ENCODE measurements at places on chromosomes 16 and 17.

GRCh38 chr16:1825864-1826690 lies 548 bp downstream of the HAGH start:
- peak; percentile 90 for DNase-seq

DNA sequence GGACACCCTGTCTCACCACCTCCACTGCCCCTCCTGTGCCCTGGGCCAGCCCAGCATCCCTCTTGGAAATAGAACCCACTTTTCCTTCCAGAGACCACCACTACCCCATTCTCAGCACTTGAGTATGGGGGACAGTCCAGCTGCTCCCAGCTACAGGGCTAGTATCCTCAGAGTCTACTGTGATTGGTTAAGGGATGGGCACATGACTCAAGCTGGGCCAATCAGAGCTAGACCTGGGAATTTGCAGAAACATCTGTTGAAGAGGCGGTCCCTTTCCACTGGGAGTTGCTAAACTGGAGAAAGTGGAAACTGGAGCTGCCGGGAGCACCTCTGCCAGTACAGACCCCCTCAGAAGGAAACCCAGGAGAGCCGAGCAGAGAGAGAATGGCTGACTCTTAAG lies 156.6 kb downstream of the GSG1L start:
- DNase-seq = no peak

- DNase-seq = no peak
These were observed 9.8 kb upstream of the MED9 start for GRCh38 chr17:17467016-17467415.

DNA sequence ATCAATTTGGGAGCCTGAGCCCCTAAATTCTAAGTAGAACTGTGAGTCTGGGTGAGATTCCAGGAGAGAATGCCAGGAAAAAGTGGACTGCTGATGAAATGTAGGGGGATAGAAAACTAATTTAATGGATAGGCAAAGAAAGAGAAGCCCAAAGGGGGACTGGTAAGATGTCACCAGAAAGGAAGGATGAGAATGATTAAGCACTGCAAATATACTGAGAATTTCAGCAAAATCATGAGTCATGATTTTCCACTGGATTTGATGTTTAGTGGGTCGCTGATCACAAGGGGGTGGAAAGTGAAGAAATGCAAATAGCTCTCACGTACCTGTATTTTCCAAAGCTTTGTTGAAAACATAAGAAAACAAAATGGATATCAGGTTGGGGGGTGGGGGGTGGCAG lies 201.8 kb downstream of the SLC39A11 start:
- no peak for DNase-seq

DNA sequence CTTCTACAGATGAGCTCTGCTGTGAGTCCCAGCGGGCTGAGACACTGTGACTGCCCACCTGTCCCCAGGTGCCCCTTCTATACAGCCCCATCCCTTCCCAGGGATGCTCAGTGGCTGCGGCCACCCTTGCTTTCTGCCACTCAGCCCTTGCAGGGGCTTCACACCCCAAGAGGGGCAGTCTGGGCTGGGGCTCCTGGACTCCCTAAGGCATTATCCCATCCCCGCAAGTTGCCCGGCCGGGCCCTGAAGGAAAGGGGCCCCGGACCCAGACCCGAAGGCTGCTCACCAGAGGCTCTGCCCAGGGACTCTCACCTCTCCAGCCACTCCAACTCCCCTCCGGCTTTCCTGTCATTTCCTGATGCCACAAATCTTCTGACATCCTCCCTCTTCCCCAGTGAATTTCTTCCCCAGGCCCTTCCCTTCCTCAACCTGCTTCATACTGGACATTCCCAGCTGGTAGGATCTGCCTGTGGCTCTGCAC lies 88.5 kb upstream of the TOB1 start:
- DNase-seq = no peak

DNA sequence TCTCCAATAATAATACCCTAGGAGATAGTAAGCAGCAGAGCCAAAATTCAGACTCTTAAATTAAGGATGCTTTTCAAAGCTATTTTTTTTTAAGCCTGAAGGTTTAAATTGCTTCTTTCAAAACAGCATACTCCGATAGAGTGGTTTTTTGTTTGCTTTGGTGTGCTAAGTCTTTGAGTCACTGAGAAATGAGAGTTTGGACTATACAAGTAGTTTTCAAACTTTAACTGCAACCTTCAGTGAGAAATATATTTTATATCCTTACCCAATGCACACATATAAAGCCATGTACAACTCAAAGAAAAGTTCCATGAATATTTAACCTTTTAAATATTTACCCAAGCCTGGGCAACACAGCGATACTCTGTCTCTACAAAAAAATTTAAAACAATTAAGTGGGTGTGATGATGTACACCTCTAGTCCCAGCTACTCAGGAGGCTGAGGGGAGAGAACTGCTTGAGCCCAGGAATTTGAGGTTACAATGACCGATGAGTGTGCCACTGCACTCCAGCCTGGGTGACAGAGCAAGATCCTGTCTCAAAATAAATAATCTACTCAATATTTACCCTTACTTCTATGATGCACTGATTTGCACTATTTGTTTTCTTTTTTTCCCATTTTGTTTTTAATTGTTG lies 19.2 kb downstream of the DCUN1D3 start:
- no peak for DNase-seq

- no peak for DNase-seq
These were observed 31.7 kb downstream of the CRISPLD2 start for GRCh38 chr16:84851192-84852127.

GRCh38 chr16:71504901-71505300 lies 15.8 kb upstream of the ZNF19 start:
- no peak for DNase-seq

GRCh38 chr17:37182786-37183465 lies 192.9 kb upstream of the C17orf78 start:
- DNase-seq = no peak

DNA sequence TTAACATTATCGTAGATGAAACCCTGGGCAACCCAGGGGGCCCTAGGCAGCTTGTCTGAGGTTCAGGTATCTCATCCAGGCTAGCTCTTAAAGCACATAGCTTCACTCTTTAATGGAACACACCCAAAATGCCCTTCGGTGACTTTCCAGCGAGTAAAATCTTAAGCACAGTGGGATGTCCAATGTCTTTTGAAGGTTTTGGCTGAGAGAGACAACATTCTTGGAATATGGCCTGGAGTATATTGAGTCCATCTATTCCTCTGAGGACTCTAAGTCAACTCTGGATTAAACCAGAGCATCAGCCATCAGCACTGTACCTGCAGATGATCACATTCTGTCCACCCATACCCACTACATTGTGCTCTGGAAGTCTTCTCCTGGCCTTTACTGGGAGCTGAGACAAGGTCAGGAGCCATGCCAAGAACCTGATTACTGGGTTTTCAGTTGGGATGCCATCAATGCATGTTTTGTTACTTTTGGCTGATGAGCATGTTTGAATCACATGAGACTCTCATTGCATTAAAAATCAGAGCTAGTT lies 63.4 kb upstream of the CDH11 start:
- no peak for DNase-seq

- no peak for DNase-seq
These were observed 86.8 kb upstream of the WSB1 start for GRCh38 chr17:27207073-27207513.
